ENCODE measurements at places on chromosomes 7 and 10. TPM values are rescaled to one million over a fixed set of nuclear protein-coding genes. Genes with fewer than 3 reads are reported as not detected.

The MKI67 gene
- not detected for polyA plus RNA-seq

The PILRA gene
- 0.32 TPM for polyA plus RNA-seq

The ARHGAP21 gene
- 1.00 TPM for polyA plus RNA-seq

The CYCS gene
- 110 TPM for polyA plus RNA-seq

The PLAC9 gene
- polyA plus RNA-seq = 0.81 TPM

The TMEM270 gene
- not detected for polyA plus RNA-seq

The CUZD1 gene
- 0.86 TPM for polyA plus RNA-seq

The PTER gene
- polyA plus RNA-seq = 22.1 TPM

The NAT16 gene
- polyA plus RNA-seq = not detected

The CALHM1 gene
- polyA plus RNA-seq = not detected

The ZNF248 gene
- polyA plus RNA-seq = 8.5 TPM

The GBX1 gene
- not detected for polyA plus RNA-seq

The GIMAP2 gene
- 90.0 TPM for polyA plus RNA-seq

The ITPRID1 gene
- polyA plus RNA-seq = not detected

The HSPA12A gene
- 0.14 TPM for polyA plus RNA-seq

The HABP2 gene
- polyA plus RNA-seq = not detected

The SIRT1 gene
- 22.2 TPM for polyA plus RNA-seq

The THSD7A gene
- polyA plus RNA-seq = not detected

The SORCS1 gene
- polyA plus RNA-seq = not detected

The DGKB gene
- not detected for polyA plus RNA-seq

The STEAP1 gene
- polyA plus RNA-seq = not detected

The C1QL3 gene
- 0.48 TPM for polyA plus RNA-seq

The MYPN gene
- not detected for polyA plus RNA-seq

The TAS2R41 gene
- polyA plus RNA-seq = not detected

The GIMAP6 gene
- 154 TPM for polyA plus RNA-seq

The ELFN1 gene
- polyA plus RNA-seq = not detected

The PTPRZ1 gene
- not detected for polyA plus RNA-seq

The SMNDC1 gene
- 22.6 TPM for polyA plus RNA-seq

The SLC16A12 gene
- polyA plus RNA-seq = not detected

The BMPR1A gene
- polyA plus RNA-seq = 5.2 TPM

The SKIDA1 gene
- polyA plus RNA-seq = 0.94 TPM

All from CD4-positive, alpha-beta memory T cell (primary cell).